Adrenal gland (tissue), 19 donors: ENCODE measurements at places on chromosomes 6 and 20. TPM values are rescaled to one million over a fixed set of nuclear protein-coding genes. Genes with fewer than 3 reads are reported as not detected.

DNA sequence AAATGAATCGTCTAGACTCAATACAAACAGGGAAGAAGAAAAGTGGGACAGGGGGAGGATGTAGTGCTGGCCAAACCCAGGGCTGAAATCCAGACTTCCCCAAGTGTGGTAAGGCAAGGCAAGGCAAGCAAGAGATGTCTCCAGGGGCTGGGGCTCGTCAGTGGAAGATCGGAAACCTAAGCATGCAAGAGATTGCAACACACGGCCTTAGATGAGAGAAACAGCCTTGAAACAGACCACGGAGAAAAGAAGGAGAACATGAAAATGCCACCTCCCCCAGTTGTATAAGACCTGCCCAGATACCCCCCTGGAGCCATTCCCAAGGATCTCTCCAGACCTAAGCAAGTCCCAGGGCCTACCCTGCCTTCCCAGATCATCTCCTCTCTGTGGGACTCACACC lies 20.0 kb downstream of the VEGFA start:
- H3K4me3 ChIP-seq = no peak overlapping the region
- H3K27me3 ChIP-seq = no peaks in the 10 kb centered on the region
- DNase-seq = no peak
- peaks cover 9% of the 10 kb centered on the region for H3K36me3 ChIP-seq
- no peak overlapping the region for H3K27ac ChIP-seq
- H3K4me1 ChIP-seq = no peaks in the 10 kb centered on the region

- H3K27ac ChIP-seq = no peak overlapping the region
- H3K4me1 ChIP-seq = peaks cover 5% of the 10 kb centered on the region
- H3K4me3 ChIP-seq = no peak overlapping the region
- H3K36me3 ChIP-seq = no peaks in the 10 kb centered on the region
Measured at GRCh38 chr20:15440049-15440820, 1102.8 kb upstream of the FLRT3 start.

DNA sequence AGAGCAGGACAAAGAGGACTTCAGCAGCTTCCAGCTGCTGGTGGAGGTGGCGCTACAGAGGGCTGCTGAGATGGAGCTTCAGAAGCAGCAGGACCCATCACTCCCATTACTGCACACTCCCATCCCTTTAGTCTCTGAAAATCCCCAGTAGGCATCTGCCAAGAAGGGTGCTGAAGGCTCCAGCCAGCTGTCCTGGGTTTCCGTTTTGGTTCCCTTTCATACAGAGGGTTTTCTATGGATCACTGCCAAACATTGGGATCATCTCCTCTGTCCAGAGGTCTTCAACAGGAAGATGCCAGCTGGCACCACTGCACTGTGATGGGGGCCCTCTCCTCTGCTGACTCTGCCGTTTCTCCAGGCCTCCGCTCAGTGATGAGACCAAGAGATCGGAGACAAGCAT lies 14.3 kb upstream of the RAB5IF start:
- no peak for DNase-seq
- peaks cover 10% of the 10 kb centered on the region for H3K4me1 ChIP-seq
- H3K36me3 ChIP-seq = no peaks in the 10 kb centered on the region
- no peak overlapping the region for H3K27ac ChIP-seq
- no peaks in the 10 kb centered on the region for H3K27me3 ChIP-seq
- H3K4me3 ChIP-seq = no peak overlapping the region

GRCh38 chr6:116214681-116215080 lies 39.2 kb downstream of the TSPYL4 start:
- peaks cover 12% of the 10 kb centered on the region for H3K4me1 ChIP-seq
- H3K36me3 ChIP-seq = peaks cover 3% of the 10 kb centered on the region
- no peak overlapping the region for H3K27ac ChIP-seq
- H3K4me3 ChIP-seq = no peak overlapping the region
- no peak for DNase-seq
- H3K27me3 ChIP-seq = no peaks in the 10 kb centered on the region

- H3K4me1 ChIP-seq = peaks cover 24% of the 10 kb centered on the region
- no peaks in the 10 kb centered on the region for H3K36me3 ChIP-seq
- no peak for DNase-seq
- peak overlapping the region; percentile 93 for H3K27ac ChIP-seq
Measured at GRCh38 chr6:85678026-85678601, 35.4 kb upstream of the SYNCRIP start.

- H3K4me3 ChIP-seq = no peak overlapping the region
- DNase-seq = no peak
- H3K27ac ChIP-seq = no peak overlapping the region
- no peaks in the 10 kb centered on the region for H3K27me3 ChIP-seq
- no peaks in the 10 kb centered on the region for H3K36me3 ChIP-seq
Measured at GRCh38 chr6:34190504-34191122, 44.7 kb upstream of the GRM4 start.

- H3K27me3 ChIP-seq = no peaks in the 10 kb centered on the region
- DNase-seq = no peak
- H3K36me3 ChIP-seq = peaks cover 100% of the 10 kb centered on the region
Measured at GRCh38 chr20:1449370-1449769, 17.3 kb downstream of the NSFL1C start.

DNA sequence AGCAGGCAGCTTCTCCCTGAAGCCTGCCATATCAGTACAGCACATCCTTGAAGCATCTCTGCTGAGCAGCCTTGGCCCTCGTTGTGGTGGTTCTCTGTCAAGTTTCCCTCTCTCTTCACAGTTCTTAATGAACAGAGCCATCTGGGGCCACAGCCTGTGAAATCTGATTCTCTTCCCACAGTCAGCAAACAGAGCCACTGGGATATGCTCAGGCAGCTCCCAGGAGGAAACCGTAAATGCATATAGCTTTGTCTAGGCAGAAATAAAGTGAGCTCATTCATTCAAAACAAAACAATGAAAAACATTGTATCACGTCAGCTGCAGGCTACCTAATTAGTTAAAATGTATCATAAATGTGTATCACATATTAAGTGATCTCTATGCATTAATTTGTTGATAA lies 80.3 kb downstream of the TBC1D7 start:
- no peaks in the 10 kb centered on the region for H3K4me1 ChIP-seq
- H3K4me3 ChIP-seq = no peak overlapping the region
- no peak for DNase-seq
- no peak overlapping the region for H3K27ac ChIP-seq
- no peaks in the 10 kb centered on the region for H3K27me3 ChIP-seq
- no peaks in the 10 kb centered on the region for H3K36me3 ChIP-seq

GRCh38 chr20:15375836-15376235 lies 1038.4 kb upstream of the FLRT3 start:
- no peak for DNase-seq
- H3K4me3 ChIP-seq = no peak overlapping the region
- no peaks in the 10 kb centered on the region for H3K27me3 ChIP-seq
- H3K27ac ChIP-seq = no peak overlapping the region
- no peaks in the 10 kb centered on the region for H3K36me3 ChIP-seq

DNA sequence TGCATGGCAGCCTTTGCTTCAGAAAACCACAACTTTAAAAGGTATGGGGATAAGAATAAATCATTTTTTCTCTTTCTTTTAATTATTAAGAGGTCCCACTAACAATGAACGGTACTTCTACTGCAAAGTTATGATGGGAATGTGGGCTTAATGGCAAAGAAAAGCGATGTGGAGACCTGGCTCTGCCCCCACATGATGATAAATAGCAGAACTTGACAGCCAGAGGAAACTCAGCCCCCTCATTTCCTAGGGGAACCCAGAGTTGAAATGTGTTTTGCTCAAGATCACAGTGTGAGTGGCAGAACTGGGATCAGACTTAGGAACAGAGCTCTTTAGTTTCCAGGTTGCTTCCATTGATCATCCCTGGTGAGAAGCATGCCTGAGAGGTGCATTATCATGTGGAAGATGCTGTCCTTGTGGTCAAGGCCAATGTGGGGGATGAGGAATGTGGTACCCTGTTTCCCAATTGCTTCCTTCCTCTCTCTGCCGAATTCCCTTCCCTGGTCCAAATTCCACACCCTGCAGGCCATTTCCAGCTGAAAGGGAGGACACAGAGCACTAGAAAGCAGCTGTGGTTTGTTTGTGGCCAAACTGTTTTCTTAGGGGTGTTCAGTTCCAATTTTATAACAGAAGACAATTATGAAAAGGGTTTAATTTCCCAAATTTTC lies 66.0 kb downstream of the BACH2 start:
- no peaks in the 10 kb centered on the region for H3K27me3 ChIP-seq
- no peaks in the 10 kb centered on the region for H3K36me3 ChIP-seq
- H3K4me1 ChIP-seq = no peaks in the 10 kb centered on the region
- no peak overlapping the region for H3K27ac ChIP-seq
- DNase-seq = no peak

GRCh38 chr20:19812056-19812455 lies 54.0 kb downstream of the RIN2 start:
- no peak overlapping the region for H3K27ac ChIP-seq
- DNase-seq = no peak
- no peak overlapping the region for H3K4me3 ChIP-seq
- H3K36me3 ChIP-seq = no peaks in the 10 kb centered on the region

- H3K4me3 ChIP-seq = no peak overlapping the region
- H3K4me1 ChIP-seq = no peaks in the 10 kb centered on the region
- H3K36me3 ChIP-seq = no peaks in the 10 kb centered on the region
- no peak for DNase-seq
- H3K27ac ChIP-seq = no peak overlapping the region
Measured at GRCh38 chr6:23890543-23891227, 235.3 kb upstream of the NRSN1 start.

DNA sequence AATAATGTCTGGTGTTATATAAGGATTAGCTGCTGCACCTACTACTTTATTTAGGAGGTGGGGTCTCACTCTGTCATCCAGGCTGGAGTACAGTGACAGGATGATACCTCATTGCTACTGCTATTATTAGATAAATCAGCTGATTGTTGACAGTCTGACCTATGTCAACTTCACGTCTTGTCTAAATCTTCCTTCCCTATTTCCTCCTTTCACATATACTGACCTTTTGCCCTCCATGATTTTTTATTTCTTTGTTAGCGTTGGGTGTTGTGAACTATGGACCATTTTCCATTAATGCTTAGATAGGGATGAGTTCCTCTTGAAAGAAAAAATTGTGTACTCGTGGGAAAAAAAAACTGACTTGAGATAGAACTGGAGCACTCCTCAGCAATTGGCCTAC lies 109.9 kb upstream of the BEND6 start:
- no peak for DNase-seq
- peaks cover 11% of the 10 kb centered on the region for H3K4me1 ChIP-seq
- H3K4me3 ChIP-seq = no peak overlapping the region
- no peaks in the 10 kb centered on the region for H3K36me3 ChIP-seq
- no peaks in the 10 kb centered on the region for H3K27me3 ChIP-seq
- no peak overlapping the region for H3K27ac ChIP-seq

- H3K4me1 ChIP-seq = no peaks in the 10 kb centered on the region
- DNase-seq = peak; percentile 69
- H3K4me3 ChIP-seq = peak overlapping the region; percentile 58
- H3K27ac ChIP-seq = peak overlapping the region; percentile 88
- H3K27me3 ChIP-seq = no peaks in the 10 kb centered on the region
- H3K36me3 ChIP-seq = no peaks in the 10 kb centered on the region
Measured at GRCh38 chr6:3162565-3163247, 5.4 kb upstream of the TUBB2A start.

GRCh38 chr6:123777563-123777962 lies 26.1 kb upstream of the NKAIN2 start:
- H3K4me3 ChIP-seq = no peak overlapping the region
- H3K27me3 ChIP-seq = no peaks in the 10 kb centered on the region
- DNase-seq = no peak
- no peak overlapping the region for H3K27ac ChIP-seq

DNA sequence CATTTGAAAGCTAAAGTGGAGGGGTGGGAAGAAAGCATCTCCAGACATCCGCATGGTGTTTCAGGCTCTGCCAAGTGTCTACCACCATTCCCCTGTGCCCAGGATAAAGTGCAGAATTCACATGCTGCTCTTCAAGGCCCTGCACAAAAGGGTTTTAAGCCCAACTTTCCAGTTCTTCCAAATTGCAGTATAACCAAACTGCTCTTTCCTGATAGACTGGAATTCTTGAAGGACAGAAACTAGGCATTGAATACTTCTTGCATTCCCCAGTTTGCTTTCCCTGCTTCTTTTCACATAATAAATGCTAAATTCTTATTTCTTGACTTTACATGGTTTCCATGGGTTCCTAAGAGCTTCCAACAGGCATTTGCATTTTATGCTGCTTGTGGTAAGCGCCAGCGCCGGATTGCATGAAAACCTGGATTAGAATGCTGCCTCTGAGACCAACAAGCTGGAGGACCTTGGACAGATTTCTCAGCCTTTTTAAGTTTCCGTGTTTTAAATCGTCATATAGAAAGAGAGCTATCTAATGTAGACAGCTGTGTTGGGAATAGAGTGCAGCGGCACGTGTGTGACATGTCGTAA lies 7.9 kb downstream of the SOX4 start:
- no peaks in the 10 kb centered on the region for H3K27me3 ChIP-seq
- no peak overlapping the region for H3K4me3 ChIP-seq
- H3K4me1 ChIP-seq = peaks cover 10% of the 10 kb centered on the region

DNA sequence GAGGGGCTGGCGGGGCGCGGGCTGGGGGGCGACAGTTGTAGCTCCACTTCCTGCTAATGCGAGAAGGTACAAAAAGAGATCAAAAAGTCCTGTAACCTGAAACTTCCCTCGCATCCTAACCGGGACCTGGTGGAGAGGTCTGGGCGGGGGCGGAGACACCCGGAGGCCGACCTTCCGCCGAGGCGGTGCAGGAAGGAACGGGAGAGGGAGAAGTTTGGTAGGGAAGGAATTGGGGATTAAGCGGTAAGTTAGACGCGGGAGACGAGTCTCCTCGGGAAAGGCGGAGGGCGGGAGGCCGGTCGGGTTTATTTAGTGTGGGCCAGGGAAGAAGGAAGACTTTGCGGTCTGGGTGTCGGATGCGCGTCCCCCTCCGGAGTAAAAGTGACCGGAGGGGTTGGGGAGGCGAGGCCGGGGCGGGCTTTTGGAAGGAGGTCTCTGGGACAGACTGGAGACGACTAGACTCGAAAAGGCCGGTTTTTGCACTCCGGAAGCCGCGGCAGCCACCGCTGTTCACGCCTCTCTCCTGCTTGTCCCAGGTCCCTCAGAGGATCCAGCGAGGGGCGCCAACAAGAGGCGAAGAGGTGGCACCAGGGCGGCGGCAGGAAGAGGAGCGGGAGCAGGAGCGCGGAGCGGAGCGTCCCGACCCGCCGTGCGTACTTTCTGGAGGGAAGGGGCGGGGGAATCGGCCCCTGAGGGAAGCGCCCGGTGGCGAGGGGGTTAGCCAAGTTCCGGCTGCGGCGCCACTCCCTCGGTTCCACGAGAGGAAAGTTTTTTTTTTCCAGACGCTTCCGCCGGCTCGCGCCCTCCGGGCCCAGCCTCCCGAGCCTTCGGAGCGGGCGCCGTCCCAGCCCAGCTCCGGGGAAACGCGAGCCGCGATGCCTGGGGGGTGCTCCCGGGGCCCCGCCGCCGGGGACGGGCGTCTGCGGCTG lies 734 bp downstream of the TPBG start:
- H3K36me3 ChIP-seq = no peaks in the 10 kb centered on the region
- DNase-seq = no peak
- peaks cover 22% of the 10 kb centered on the region for H3K27me3 ChIP-seq
- peak overlapping the region; percentile 64 for H3K27ac ChIP-seq

- peaks cover 12% of the 10 kb centered on the region for H3K4me1 ChIP-seq
- peaks cover 94% of the 10 kb centered on the region for H3K27me3 ChIP-seq
- no peak overlapping the region for H3K27ac ChIP-seq
Measured at GRCh38 chr6:10417681-10418104, 2.8 kb upstream of the TFAP2A start.

DLGAP4 gene
- 90.6 TPM for total RNA-seq

FAM162B gene
- 3.5 TPM for total RNA-seq

TFAP2D gene
- not detected for total RNA-seq

OTOR gene
- total RNA-seq = not detected

TBC1D22B gene
- 21.9 TPM for total RNA-seq

PBOV1 gene
- not detected for total RNA-seq

SLC25A27 gene
- total RNA-seq = 41.0 TPM

TSHZ2 gene
- total RNA-seq = 73.4 TPM

ATF6B gene
- total RNA-seq = 35.7 TPM

HUS1B gene
- total RNA-seq = 0.32 TPM

NKX2-2 gene
- not detected for total RNA-seq
